ENCODE measurements at places on chromosomes 6 and 20. TPM values are rescaled to one million over a fixed set of nuclear protein-coding genes. Genes with fewer than 3 reads are reported as not detected.

Gene METTL24
- total RNA-seq = not detected

Gene GRM1
- total RNA-seq = 0.63 TPM

Gene MAP7
- total RNA-seq = 47.8 TPM

Gene MRAP2
- 10.2 TPM for total RNA-seq

Gene TMEM244
- not detected for total RNA-seq

Gene SULF2
- total RNA-seq = 20.7 TPM

Gene SLC22A16
- total RNA-seq = not detected

DNA sequence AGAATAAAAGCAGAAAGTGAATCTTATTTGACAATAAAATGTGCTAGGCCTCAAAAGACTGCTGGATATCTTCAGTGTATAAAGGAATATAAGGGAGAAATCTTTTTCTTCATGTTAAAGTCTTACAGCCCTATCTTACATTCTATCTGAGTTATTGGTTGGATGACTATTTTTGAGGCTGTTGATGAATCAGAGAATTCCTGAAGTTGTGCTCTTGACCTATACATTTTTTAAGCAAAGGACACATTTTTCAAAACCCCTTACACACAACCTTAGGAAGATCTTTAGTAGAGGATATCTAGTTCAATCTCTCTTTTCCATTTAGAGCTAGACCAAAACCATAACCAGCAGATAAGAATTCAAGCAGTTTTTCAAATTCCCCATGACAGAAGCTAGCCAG lies 10.9 kb upstream of the CGA start:
- no peaks in the 10 kb centered on the region for H3K4me1 ChIP-seq
- H3K4me3 ChIP-seq = no peak overlapping the region
- H3K27me3 ChIP-seq = no peaks in the 10 kb centered on the region
- DNase-seq = no peak
- no peaks in the 10 kb centered on the region for H3K36me3 ChIP-seq
- H3K27ac ChIP-seq = no peak overlapping the region

DNA sequence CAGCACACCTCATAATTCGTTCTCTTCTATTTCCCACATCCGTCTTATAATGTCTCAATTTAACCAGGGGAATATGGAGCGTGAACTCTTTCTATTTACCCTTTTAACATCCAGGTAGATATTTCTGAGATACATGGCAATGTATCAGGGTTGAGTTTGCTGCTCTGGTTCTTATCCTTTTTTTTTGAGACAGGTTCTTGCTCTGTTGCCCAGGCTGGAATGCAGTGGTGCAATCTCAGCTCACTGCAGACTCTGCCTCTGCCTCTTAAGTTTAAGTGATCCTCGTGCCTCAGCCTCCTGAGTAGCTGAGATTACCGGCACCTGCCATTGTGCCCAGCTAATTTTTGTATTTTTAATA lies 36.5 kb downstream of the KLHL31 start:
- H3K4me1 ChIP-seq = no peaks in the 10 kb centered on the region
- no peaks in the 10 kb centered on the region for H3K27me3 ChIP-seq
- H3K27ac ChIP-seq = no peak overlapping the region
- no peak overlapping the region for H3K4me3 ChIP-seq
- no peak for DNase-seq

GRCh38 chr6:16049168-16049567 lies 79.7 kb upstream of the MYLIP start:
- no peaks in the 10 kb centered on the region for H3K27me3 ChIP-seq
- H3K4me3 ChIP-seq = no peak overlapping the region
- no peaks in the 10 kb centered on the region for H3K36me3 ChIP-seq
- no peak overlapping the region for H3K27ac ChIP-seq

DNA sequence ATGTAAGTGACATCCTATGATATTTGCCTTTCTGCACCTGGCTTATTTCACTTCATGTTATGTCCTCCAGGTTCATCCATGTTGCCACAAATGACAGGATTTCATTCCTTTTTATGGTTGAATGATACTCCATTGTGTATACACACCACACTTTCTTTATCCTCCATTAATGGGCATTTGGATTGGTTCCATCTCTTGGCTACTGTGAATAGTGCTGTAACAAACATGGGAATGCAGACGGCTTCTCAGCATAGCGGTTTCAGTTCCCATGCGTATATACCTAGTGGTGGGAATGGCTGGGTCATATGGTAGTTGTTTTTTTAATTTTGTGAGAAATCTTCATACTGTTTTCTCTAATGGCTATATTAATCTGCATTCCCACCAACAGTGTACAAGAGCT lies 14.8 kb downstream of the MTHFD1L start:
- no peak overlapping the region for H3K4me3 ChIP-seq
- H3K27ac ChIP-seq = no peak overlapping the region
- H3K4me1 ChIP-seq = peaks cover 28% of the 10 kb centered on the region
- no peaks in the 10 kb centered on the region for H3K27me3 ChIP-seq
- H3K36me3 ChIP-seq = peaks cover 9% of the 10 kb centered on the region

- DNase-seq = peak; percentile 34
- no peaks in the 10 kb centered on the region for H3K27me3 ChIP-seq
- no peak overlapping the region for H3K4me3 ChIP-seq
- H3K4me1 ChIP-seq = no peaks in the 10 kb centered on the region
- H3K36me3 ChIP-seq = no peaks in the 10 kb centered on the region
These were observed 76.8 kb downstream of the TTLL2 start for GRCh38 chr6:167401525-167402194.

DNA sequence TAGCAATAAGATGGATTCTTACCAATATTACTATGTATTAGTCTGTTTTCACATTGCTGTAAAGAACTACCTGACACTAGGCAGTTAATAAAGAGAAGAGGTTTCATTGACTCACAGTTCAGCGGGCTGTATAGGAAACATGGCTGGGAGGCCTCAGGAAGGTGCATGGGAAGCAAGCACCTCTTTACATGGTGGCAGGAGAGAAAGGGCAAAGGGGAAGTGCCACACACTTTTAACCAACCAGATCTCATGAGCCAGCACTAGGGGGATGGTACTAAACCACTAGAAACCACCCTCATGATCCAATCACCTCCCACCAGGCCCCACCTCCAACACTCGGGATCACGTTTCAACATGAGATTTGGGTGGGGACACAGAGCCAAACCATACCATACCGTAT lies 40.7 kb upstream of the CCDC167 start:
- H3K36me3 ChIP-seq = no peaks in the 10 kb centered on the region
- DNase-seq = peak; percentile 48
- peaks cover 8% of the 10 kb centered on the region for H3K4me1 ChIP-seq
- no peak overlapping the region for H3K27ac ChIP-seq
- no peak overlapping the region for H3K4me3 ChIP-seq
- H3K27me3 ChIP-seq = peaks cover 33% of the 10 kb centered on the region

GRCh38 chr6:66161546-66162108 lies 454.6 kb upstream of the EYS start:
- H3K36me3 ChIP-seq = peaks cover 13% of the 10 kb centered on the region
- peak; percentile 34 for DNase-seq
- no peaks in the 10 kb centered on the region for H3K27me3 ChIP-seq
- no peak overlapping the region for H3K4me3 ChIP-seq

DNA sequence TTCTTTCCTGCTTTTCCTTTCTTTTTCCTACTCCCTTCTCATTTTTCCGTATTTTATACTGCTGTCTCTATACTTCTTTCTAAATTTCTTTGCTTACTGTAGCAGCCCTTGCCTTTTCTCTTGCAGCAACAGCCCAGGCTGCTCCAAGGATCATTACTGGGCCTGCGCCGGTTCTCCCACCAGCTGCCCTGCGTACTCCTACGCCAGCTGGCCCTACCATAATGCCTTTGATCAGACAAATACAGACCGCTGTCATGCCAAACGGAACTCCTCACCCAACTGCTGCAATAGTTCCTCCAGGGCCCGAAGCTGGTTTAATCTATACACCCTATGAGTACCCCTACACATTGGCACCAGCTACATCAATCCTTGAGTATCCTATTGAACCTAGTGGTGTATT lies 148.8 kb downstream of the QKI start:
- no peak for DNase-seq
- H3K27me3 ChIP-seq = no peaks in the 10 kb centered on the region
- no peak overlapping the region for H3K27ac ChIP-seq
- no peak overlapping the region for H3K4me3 ChIP-seq

DNA sequence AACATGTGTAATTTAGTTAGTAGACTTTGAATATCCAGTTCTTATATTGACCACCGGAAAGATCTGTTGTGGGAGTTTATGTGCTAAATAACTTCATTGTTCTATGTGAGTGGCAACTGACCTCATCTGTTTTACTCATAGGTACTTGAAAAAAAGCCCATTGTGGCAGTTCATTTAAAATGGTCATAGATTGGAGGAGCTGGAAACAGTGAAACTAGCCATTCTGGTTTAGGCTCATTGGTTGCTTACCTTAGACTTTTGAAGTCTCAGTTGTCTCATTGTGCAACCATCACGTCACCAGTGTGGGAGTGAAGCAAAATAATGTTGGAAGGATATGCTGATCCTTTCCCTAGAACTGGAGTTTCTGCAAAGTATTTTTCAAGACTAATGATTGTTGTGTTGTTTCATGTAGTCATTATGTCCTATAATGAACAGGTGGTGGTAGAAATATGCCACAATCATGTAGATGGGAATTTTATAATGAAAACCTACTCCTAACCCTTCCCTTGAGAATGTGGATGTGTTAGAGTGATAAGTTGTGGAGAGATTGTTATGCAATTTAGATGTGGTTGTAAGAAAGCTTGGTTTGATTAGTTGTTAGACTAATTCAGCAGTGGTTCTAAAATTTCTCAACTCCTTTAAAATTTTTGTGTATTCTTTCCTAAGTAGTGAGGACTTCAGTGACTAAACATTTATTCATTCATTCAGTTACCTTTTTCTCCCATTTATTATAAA lies 18.3 kb downstream of the DSP start:
- no peaks in the 10 kb centered on the region for H3K4me1 ChIP-seq
- no peak for DNase-seq
- H3K36me3 ChIP-seq = peaks cover 7% of the 10 kb centered on the region
- no peak overlapping the region for H3K27ac ChIP-seq
- H3K4me3 ChIP-seq = no peak overlapping the region

DNA sequence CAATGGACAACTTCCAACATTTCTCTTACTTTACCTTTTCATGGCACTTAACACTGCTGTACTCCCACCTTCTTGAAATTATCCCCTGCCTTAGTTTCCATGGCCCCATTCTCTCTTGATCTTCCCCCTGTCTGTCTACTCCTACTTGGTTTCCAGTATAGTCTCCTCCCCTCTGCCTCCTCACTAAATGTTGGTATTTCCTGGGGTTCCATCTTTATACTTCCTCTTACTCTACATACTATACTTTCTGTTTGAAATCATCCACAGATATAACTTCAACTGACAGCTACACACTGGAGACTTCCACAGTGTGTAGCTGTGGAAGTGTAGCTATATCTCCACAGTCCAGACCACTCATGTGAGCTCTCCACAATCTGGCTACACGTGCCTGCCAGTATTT lies 13.5 kb downstream of the ZHX3 start:
- no peaks in the 10 kb centered on the region for H3K27me3 ChIP-seq
- H3K27ac ChIP-seq = no peak overlapping the region
- no peak overlapping the region for H3K4me3 ChIP-seq
- no peaks in the 10 kb centered on the region for H3K36me3 ChIP-seq
- peaks cover 7% of the 10 kb centered on the region for H3K4me1 ChIP-seq
- no peak for DNase-seq

DNA sequence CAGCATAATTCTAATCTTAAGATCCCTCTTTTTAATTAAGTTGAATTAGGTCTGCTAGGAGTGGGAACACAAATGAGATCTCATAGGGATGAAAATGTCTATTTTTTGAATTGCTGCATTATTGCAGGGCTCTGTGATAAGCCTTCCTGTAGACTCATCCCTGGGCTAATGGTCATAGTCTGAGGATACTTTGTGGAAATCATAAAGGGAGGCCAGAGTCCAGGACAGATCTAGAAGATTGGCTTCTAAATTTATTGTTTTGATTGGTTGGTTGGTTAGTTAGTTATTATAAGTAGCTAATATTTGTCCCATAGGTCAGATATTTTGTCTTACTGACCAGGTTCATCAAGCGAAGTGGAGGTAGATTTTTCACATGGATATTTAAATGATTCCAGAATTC lies 142.3 kb downstream of the AKAP7 start:
- peaks cover 25% of the 10 kb centered on the region for H3K4me1 ChIP-seq
- no peak overlapping the region for H3K27ac ChIP-seq
- H3K36me3 ChIP-seq = no peaks in the 10 kb centered on the region
- no peaks in the 10 kb centered on the region for H3K27me3 ChIP-seq
- no peak overlapping the region for H3K4me3 ChIP-seq

DNA sequence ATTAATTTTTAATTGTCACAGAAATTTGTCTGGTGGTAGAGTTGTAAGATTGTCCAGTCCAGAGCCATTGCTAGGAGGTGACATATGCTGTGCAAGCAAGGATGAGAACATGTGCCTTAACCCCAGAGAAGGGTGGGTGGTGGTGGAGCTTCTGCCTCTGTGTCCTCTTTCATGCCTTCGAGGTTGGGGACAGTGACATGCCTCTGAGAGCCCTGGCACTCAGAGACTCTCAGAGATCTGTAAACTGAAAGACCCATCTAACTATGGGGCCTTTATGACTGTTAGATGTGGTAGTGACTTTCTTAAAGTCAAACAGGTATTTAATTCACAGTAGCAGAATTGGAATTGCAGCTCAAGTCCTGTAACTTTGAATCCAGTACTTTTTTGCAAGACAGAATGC lies 132.4 kb downstream of the JARID2 start:
- H3K27ac ChIP-seq = no peak overlapping the region
- H3K4me1 ChIP-seq = peaks cover 97% of the 10 kb centered on the region
- peaks cover 29% of the 10 kb centered on the region for H3K36me3 ChIP-seq
- H3K27me3 ChIP-seq = no peaks in the 10 kb centered on the region
- H3K4me3 ChIP-seq = no peak overlapping the region

DNA sequence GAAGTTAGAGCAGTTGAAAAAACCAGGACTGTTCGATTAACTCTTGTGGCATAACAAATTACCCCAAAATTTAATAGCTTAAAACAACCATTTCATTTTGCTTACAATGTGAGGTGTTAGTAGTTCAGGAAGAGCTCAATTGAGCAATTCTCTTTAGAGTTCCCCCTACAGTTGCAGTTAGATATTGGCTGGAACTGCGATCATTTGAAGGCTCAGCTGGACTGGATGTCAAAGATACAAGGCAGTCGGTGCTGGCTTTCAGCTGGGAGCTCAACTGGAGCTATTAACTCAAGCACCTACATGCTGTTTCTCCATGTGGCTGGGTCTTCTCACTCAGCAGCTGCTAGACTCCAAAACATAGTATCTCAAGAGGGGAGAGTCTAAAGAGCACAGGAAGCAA lies 96.0 kb upstream of the LOC128125822 start:
- peak; percentile 25 for DNase-seq
- H3K4me3 ChIP-seq = no peak overlapping the region
- H3K27ac ChIP-seq = no peak overlapping the region
- no peaks in the 10 kb centered on the region for H3K4me1 ChIP-seq
- H3K36me3 ChIP-seq = no peaks in the 10 kb centered on the region

GRCh38 chr6:125170376-125170775 lies 16.8 kb downstream of the TPD52L1 start:
- no peaks in the 10 kb centered on the region for H3K4me1 ChIP-seq
- no peaks in the 10 kb centered on the region for H3K36me3 ChIP-seq
- no peak overlapping the region for H3K27ac ChIP-seq

- peaks cover 15% of the 10 kb centered on the region for H3K4me1 ChIP-seq
- no peak overlapping the region for H3K27ac ChIP-seq
- no peaks in the 10 kb centered on the region for H3K27me3 ChIP-seq
- no peak for DNase-seq
These were observed 107.0 kb upstream of the FOXO3 start for GRCh38 chr6:108453601-108454185.
